ENCODE measurements at places on chromosomes 1 and 21.
A peak's percentile ranks its signal among the peaks of the same experiment; 100 is the strongest.

DNA sequence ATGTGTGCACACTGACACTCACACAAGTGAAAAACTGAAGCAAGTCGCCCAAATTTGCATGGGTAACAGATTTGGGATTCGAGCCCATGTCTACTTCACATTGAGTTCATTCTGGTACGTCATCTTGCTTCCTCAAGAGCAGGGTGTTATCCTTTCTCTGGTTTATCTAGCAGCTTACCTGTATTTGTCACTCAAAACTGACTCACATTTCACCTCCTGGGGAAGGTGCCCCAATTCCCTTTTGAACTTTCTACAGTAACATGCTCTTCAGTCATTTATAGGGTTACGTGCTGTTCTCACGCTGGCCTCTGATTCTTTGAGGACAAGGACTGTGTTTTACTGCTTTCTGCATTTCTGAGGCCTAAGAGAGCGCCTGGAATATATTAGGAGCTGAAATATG lies 162.8 kb downstream of the PDE4B start:
- no peak for DNase-seq

- DNase-seq = no peak
These were observed 236.9 kb upstream of the VAMP3 start for GRCh38 chr1:7534061-7534825.

- DNase-seq = peak; percentile 88
These were observed 21.5 kb upstream of the ARHGAP29 start for GRCh38 chr1:94258873-94259331.

DNA sequence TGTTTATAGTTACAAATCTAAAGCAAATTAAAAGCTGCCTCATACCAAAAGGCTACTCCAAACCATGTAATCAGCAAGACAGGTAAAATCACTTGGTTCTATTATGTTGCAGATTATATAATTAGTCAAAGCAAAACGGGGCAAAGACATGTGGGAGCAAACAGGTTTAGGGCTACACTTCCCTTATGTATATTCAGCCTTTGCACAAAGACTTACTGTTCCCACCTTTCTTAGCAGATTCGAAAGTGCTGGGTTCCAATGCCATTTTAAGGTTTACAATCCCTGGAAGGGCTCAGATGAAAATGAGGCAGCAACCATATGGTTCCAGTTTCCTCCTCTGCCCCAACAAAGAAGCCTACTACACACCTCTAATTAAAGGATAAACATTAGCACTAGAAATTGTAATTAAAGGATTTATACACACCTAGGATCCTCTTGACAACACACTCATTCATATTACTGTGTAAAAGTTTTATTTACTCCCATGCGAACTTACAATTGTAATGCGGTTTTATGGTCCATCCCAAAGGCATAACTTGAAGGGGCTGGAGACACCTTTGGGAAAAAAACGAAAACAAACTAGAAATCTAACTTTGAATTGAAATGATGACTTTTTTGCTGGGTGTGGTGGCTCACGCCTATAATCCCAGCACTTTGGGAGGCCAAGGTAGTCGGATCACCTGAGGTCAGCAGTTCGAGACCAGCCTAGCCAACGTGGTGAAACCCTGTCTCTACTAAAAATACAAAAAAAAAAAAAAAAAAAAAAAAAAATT lies 117.3 kb upstream of the PKN2 start:
- no peak for DNase-seq

DNA sequence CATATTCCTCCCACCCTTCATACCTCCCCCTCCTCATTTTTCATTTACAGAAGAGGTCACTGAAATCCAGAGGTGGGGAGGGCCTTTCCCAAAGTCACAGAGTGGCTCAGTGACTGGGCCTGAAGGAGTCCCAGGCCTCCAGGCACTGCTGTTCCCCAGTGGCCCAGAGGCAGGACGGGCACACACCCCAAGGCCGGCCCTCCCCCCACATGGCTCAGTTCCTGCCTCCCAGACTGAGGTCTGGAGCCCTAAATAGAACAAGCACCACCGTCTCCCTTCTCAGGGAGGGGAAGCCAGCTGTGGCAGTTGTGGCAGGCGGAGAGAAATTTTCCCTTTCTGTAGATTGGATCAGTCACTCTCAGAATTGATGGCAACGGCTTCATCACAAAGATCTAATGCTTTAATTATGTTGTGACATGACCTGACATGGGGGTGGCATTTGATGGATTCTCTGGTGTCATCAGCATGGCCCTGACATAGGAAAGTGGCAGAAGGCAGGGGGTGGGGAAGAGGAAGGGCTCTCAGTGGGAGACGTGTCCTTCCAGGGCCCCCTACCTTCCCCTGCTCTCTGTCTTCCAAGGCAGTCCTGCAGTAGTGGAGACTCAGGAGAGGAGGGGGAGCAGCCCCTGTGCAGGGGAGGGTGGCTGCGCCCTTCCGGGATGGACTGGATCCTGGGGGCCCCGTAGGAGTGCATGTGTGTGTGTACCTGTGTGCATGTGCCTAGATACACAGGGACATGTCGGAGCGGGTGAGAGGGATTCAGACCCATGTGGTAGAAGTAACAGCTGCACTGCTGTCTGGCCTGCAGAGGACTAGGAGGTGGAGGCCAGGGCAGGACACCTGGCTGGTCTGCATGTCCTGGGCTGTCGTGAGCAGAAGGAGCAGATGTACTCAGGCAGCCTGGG lies 41.2 kb upstream of the FOXO6 start:
- no peak for DNase-seq

DNA sequence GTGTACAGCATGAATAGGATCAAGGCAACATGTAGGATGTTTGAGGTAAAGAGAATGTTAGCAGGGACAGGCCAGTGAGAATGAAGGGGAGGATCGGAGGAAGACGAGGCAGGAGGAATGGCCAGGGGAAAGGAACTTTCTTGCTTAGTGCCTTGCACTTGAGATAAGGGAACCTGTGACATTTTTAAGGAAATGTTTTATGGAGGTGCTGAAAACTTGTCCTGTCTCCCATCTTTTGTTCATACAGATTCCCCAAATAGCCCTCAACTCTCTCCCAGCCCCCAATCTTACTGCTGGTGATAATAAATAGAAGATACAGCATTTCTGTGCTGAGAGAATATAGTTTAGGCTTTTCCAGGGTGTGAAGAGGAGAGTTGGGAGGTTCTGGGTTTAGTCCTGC lies 13.6 kb downstream of the ATP8B2 start:
- DNase-seq = no peak

GRCh38 chr1:63635681-63636080 lies 42.5 kb downstream of the PGM1 start:
- no peak for DNase-seq

DNA sequence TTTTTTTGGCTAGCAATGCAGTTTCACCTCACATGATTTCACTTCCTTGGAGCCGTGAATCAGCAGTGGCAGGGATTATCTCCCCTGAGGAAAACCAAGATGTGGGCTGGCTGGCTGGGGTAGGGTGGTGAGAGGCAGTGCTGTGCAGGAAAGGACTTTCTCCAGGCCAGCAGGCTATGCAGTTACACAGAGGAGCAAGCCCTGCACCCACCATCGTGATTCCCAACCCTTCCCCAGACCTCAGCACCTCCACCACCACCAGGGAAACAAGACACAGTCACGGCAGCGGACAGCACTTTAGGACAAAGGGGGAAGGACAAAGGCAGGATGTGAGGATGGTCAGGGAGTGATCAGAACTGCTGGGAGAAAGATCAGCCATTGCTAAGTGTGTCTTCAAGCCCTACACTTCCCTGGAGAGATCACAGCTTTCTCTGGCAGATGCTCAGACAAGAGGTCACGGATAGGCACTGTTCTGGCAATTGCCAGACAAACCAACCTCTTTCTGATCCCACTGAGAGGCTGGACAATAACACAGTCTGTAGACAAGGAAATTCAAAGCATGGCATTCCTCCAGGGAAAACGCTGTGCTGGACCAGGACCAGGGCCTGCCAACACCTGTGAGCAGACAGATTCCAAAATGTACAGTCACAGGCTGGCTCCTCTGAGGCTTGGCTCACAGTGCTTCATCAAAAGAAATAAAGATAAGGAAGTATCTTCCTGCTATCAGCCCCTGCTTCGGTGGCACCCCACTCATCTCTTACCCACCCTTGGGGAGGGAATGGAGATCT lies 509.4 kb downstream of the SMYD3 start:
- DNase-seq = no peak

- DNase-seq = no peak
These were observed 394.3 kb downstream of the NTNG1 start for GRCh38 chr1:107535091-107535490.

DNA sequence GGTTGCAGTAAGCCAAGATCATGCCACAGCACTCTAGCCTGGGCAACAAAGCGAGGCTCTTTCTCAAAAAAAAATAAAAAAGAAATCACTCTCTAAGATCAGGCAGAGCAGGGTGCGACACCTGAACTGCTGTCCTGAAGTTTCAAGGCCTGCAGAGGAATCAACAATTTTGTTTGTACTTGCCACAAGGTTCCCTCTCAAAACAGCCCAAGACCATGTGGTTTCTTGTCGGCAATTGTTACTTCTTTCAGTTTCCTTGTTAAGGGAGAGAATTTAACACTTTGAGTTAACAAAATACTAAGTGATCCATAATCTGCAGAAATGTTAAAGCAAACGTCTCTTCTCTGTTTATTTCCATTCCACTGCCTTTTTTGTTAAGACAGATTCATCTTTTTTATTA lies 36.5 kb downstream of the MACO1 start:
- no peak for DNase-seq

DNA sequence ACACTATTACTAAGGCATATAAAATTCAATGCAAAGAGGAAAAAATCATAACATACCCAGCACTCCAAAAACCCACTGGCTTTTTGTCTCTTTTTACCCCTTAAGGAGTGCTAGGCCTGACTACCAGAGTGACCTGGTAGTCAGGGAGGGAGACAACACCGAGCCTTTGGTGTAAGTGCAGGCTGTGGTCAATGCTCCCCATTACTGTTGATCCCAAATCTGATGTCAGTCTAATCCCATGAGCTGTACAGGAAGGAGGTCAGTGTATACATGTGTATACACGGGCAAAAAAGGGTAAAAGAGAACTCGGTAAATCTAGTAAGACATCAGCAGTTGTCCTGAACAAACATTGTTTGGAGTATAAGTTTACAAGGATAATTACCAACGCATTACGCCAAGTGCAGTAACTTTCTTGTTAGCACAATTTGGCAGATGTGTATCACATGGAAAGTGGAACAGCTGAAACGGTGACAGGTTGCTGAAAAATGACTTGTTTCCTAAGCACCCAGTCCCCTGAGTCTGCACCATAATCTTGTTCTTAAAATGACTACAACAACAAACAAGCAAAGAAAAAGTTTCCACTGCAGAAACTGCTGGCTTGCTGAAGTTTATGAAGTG lies 217.9 kb downstream of the KCNH1 start:
- DNase-seq = no peak

GRCh38 chr21:36705679-36706481 lies 7.0 kb downstream of the SIM2 start:
- no peak for DNase-seq

DNA sequence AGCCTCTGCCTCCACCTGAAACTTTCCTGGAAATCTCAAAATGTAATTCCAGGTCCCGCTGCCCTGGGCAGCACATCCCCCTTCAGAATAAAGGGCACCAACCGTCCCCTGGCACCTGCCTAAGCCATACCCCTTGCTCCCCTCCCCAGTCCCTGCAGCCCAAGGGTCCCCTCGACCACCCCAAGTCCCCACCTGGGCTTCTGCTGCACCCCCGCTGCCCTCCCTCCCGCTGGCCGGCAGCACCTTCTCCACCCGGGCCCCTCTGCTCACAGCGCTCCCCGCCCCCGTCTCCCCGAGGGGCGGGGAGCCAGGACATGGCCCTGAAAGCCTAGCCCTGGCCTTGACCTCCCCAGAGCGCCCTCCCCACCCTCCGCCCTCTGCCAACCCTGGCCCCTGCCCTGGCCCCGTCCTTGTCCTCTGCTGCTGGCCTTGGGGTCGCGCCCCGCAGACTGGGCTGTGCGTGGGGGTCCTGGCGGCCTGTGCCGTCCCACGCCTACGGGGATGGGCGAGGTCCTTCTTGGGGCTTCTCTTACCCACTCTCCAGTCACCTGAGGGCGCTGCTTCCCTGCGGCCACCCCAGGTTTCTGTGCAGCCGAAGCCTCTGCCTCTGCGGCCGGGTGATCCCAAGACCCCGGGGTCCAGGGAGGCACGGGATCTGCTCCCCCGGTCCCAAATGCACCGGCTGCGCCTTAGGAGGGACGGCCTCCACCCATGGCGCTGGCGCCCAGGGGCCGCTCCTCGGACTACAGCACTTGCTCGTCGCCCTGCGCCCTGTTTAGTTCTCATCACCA lies 41.7 kb downstream of the WDR4 start:
- DNase-seq = no peak

- DNase-seq = no peak
These were observed 62.8 kb downstream of the NGF start for GRCh38 chr1:115275216-115275615.

DNA sequence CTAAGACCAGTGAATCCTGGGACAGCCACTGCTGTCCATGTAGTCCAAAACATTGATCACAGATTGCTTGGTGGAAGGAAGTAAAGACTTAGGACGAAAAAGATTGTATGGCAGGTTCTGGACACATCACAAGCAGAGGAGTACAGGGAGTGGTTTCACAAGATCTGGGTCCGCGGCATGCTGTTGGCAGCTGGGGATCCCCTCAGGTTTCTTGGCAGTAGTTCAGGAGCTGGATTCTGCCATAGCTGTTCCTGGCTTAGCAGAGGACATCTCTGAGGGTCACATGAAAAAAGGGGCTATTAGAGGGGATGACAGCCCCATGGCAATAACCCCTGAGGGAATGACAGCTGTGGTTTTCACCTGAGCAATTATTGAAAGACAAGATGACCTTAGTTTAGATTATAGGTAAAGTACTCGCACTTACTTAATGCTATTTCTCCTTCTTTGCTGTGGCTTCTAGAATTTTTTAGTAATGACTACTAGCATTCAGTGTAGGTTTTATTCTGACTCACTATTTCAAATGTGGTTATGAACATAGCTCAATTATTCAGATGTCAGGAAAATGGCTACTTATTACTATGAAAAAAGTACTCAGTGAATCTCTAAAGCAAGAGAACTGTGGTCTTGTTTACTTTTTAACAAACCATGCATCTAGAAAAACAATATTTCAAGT lies 8.2 kb downstream of the KRTAP27-1 start:
- DNase-seq = no peak

- DNase-seq = no peak
These were observed 49.3 kb upstream of the NEK2 start for GRCh38 chr1:211724687-211725196.

GRCh38 chr1:90810681-90811080 lies 93.6 kb upstream of the BARHL2 start:
- no peak for DNase-seq

GRCh38 chr1:204288021-204288588 lies 71.6 kb downstream of the PLEKHA6 start:
- no peak for DNase-seq

GRCh38 chr1:64683419-64683818 lies 61.5 kb upstream of the RAVER2 start:
- DNase-seq = no peak

GRCh38 chr21:32135401-32136363 lies 143.2 kb downstream of the MIS18A start:
- peak; percentile 2 for DNase-seq

DNA sequence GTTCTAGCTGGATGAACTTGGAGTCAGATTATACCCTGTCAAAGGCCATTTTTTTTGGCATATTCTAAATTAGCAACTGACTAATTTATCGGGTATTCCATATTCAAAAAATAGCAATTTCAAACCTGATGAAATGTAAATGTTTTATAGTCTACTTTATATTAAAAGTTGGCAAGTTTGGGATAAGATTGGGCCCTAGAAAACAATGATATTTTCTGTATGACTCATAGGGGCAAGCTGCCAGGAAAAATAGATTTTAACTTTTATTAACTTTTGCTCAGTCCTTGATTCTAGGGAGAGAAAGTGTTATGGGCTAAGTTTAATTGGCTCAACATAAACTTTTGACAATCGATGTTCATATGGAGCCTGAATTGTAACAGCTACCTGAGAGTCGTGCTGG lies 576.9 kb upstream of the B3GALT2 start:
- DNase-seq = no peak
